ENCODE measurements at places on chromosomes 3 and 15. TPM values are rescaled to one million over a fixed set of nuclear protein-coding genes. Genes with fewer than 3 reads are reported as not detected.

DNA sequence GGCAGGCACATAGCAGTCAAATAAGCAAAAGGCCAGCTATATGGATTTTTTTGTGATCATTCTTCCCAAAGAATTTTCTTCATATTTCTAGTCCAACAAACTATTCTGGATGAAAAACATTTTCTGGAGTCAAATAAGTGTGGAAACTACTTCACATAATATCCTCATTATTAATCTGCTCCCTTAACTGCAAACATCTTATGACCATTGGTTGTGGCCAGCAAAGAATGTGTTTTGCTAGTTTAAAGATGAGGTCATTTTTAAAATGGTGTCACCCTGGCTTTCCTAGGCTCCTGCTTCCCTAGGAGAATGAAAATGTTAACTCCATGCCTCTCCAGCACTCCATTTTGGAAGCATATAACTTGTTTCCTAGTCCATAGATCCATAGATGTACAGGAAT lies 118.8 kb downstream of the SST start:
- DNase-seq, result no peak

DNA sequence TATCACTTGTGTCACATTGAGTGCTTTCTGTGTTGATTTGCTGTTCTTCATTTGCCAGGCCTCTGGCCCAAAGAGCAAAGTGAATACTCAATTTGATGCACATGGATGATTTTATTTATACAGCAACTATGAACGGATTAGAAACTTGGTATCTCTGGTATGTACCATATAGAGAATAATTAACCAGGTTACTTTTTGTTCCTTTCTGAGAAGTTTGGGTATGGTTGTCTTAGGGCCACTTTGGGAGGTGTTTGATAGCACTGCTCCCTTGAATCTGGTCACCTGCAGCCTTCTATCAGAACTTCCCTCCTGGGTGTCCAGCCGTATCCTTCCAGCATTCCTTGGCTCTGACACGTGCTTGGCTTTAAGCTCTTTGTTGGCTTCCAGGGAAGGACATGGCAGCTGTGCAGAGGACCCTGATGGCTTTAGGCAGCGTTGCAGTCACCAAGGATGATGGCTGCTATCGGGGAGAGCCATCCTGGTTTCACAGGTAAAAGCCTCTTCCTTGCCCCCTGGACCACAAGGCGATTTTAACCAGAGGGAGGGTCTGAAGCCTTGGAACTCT lies 12.7 kb downstream of the TAGLN3 start:
- DNase-seq, result no peak

- DNase-seq, result peak; percentile 74
Observed at GRCh38 chr3:124860599-124860998, 26.6 kb downstream of the ITGB5 start.

DNA sequence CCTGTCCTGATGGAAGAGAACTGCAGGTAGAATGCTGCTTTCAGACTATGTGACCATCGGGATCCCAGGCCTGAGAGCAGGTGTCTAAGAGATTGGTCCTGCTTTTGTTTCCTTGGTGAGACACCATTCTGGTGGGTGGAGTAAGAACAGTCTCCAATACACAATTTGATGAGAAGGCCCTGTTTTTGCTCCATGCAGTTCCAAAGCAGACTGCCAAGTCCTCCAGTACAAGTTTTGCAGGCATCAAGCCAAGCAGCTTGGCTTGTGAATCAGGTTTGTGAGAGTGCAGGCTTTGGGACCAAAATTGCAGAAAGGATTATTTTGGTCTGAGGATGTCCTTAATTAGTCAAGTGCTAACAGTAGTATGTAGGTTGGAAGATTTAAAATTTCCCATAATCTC lies 381.6 kb downstream of the FOXP1 start:
- DNase-seq, result peak; percentile 79

DNA sequence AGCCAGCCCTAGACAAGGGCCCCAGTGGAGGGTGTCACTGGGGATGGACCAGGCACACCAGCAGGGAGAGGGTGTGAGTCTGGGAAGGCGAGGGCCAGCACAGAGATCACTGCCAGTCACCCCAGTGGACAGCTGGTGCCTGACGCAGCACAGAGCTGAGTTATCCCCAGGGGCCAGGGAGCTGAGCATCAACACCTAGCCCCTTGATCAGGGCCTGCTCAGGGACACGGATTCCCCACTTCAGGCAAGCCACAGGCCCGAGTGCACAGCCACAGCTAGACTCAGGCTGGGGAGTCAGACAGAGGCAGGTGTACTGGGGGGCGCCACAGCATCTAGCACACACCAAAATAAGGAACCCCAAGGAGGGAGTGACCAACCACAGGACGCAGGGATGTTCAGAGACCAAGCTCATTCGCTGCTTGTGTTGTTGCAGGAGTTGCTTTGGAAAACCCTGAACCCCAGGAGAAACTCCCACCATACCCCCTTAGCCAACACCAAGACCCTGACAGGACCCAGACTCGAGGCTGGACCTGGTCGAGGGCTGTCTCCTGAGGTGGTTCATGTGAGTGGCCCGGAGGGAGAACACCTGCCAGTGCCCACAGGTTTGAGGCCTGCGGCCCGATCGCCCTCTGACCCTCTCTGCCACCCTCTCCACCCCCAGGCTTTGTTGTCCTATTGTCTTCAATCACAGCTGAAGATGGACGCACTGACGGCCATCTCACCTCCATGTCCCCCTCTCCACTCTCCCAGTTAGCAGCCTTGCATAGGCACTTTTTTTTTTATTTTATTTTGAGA lies 146.8 kb downstream of the TPRA1 start:
- DNase-seq, result no peak

Gene GOLGA6B
- total RNA-seq, result not detected

Gene H1-8
- total RNA-seq, result not detected

Gene SOX14
- total RNA-seq, result not detected

GRCh38 chr3:143216709-143217182 lies 97.2 kb downstream of the CHST2 start:
- DNase-seq, result no peak

Gene ZNF619
- total RNA-seq, result 11.9 TPM

DNA sequence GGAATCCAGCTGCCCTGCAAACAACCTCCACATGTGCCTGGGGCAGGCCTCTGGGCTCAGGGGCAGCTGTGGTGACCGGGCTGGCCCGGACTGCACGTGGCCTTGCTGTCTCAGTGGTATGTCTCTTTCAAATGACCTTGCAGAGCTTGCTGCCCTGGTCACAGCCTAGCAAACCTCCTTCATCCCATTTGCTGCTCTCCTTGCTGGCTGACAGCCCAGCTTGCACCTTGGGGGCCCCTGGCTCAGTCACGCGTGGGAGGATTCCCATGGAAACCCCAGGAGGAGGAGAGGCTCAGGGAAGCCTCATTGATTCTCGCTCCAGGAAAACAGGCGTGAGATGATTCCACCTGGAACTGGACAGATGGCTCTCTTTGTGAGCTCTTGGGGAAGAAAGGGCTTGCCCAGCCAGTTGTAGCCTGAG lies 5.6 kb downstream of the SPSB4 start:
- no peak for DNase-seq

DNA sequence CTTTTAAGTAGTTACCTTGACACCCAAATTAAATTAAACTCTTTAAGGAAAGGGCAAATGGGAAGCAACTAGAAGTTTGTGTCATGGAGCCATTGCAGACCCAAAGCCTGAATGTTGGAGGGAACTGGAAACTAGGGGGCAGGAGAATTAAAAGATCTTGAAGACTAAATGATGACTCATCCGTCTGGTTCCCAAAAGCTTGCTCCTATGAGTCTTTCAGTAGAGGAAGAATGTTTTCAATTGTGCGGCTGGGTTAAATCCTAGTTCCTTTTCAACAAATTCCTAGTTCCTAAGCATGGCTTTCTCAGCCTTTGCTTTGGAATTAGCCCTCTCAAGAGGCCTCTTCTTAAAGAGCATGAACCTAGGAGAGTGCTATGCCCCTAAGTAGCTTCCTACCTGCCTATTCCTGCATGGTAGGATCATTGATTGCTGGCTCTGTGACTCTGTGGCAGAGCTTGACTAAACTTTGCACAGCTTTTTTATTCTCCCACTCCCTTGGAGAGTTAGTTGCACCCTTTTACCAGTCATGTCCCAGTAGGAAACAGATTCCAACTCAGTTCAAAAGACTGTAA lies 17.7 kb downstream of the CLEC3B start:
- DNase-seq, result no peak

DNA sequence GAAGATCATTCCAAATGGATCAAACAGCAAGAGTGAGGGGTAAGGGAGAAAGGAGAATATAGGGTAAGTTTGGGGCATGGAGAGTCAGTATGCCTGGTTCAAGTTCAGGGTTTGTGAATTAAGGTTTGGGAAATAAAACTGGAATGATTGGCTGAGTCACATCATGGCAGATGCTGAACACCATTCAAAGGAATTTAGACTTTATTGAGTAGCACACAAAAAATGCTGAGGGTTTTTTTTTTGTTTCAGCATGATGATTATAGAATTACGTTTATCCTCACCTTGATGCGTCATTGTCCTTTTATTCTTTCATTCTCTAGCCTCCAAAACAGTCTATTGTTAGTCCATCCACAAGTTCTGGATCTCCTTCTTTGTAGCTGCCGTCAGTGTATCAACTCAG lies 220.0 kb upstream of the UMPS start:
- no peak for DNase-seq

DNA sequence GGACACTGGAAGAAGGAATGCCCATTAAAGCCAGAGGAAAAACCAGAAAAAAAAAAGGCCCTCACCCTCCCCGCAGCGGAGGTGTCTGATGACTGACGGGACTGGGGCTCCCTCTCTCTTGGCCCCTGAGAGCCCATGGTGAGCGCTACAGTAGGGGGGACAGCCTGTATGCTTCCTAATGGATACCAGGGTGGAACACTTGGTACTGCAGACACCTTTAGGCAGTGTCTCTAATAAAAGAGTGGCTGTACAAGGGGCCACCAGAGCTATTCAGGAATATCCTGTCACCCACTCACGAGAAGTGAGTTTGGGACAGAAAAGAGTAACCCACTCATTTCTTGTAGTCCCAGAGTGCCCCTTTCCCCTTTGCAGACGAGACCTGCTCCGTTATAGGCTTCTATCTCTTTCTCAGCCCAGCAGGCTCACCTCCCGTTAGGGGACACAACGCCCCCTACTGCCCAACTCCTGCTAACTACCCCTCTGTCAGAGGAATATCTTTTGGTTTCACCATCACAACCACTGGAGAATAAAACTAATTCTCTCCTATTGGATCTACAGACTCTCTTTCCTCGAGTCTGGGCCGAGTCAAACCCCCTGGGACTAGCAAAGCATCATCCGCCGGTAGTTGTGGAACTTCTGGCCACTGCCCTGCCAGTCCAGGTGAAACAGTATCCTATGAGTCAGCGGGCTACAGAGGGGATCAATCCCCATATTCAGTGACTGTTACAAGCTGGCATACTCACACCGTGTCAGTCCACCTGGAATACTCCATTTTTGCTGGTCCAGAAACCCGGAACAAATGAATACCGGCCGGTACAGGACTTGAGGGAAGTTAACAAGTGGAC lies 40.8 kb downstream of the ZBTB11 start:
- peak; percentile 46 for DNase-seq

Gene SLC9C1
- not detected for total RNA-seq

- DNase-seq, result no peak
Observed at GRCh38 chr3:9151240-9151639, 98.2 kb downstream of the SRGAP3 start.

DNA sequence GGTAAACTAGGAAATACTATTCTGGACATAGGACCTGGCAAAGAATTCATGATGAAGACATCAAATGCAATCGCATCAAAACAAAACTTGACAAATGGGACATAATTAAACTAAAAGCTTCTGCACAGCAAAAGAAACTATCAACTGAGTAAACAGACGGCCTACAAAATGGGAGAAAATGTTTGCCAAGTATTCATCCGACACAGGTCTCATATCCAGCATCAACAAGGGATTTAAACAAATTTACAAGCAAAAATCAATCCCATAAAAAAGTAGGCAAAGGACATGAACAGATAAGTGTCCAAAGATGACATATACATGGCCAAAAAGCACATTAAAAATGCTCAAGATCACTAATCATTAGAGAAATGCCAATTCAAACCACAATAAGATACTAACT lies 1088.9 kb downstream of the NAALADL2 start:
- no peak for DNase-seq

DNA sequence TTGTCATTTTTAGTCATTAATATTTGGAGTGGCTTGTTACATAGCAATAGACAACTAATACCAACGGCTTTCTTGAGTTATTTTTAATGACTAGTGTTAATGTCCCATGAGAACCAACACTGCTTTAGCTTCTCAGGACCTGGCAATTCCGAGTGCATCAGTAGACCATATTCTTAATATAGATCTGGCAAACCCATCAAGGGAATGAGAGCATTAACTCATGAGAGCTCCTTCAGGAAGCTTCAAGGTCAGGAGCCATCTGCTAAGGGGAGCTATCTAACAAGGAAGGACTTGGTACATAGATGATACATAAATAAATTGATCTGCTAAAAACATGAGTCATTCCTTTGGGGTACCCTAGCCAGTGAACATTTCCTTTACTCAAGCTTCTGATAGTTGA lies 122.6 kb upstream of the EPHA3 start:
- DNase-seq, result no peak

DNA sequence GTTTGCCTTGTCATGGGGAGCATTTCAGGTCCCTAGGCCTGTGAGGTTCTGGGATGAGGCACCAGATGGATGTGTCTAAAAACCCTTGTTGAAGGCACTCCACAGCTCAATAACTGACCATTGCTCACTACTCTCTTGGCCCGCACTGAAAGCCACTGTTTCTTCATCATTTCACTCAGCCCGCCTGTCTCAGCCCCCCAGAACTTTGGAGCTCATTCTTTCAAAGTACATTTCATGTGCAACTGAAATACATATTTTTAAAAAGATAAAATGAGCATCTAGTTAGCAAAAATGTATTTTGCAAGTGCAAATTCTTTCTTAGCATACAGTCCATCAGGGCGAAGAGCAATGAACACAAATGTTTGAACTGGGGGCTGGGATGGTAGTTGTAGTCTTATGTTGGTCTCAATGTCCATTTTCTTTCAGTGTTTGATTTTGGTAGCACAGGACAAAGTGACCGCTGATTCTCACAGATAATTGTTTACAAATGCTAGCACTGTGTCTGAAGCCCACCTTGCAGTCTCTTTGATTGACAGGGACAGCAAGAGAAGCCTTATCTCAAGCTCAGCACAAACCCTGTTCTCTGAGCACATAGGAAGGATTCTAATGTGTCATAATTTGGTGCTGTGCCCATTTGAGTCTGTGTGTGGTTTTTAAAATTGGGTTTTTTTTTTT lies 19.6 kb downstream of the HEMK1 start:
- DNase-seq, result no peak

GRCh38 chr15:61762676-61763075 lies 297.6 kb downstream of the VPS13C start:
- no peak for DNase-seq

GRCh38 chr3:17557749-17558463 lies 184.5 kb downstream of the TBC1D5 start:
- no peak for DNase-seq

GRCh38 chr15:92291900-92292299 lies 101.8 kb upstream of the ST8SIA2 start:
- DNase-seq, result no peak

Gene ANKRD63
- total RNA-seq, result 0.52 TPM

Gene REC114
- total RNA-seq, result not detected

Gene ANKUB1
- not detected for total RNA-seq

- peak; percentile 28 for DNase-seq
Observed at GRCh38 chr3:15858547-15859506, 61.0 kb upstream of the ANKRD28 start.
